ENCODE measurements at places on chromosomes 1 and 21. TPM values are rescaled to one million over a fixed set of nuclear protein-coding genes. Genes with fewer than 3 reads are reported as not detected.

KDM1A gene
- 204 TPM for total RNA-seq

RGS13 gene
- total RNA-seq: not detected

UBE2J2 gene
- total RNA-seq: 40.4 TPM

SELL gene
- total RNA-seq: not detected

LIN28A gene
- 867 TPM for total RNA-seq

TRIM63 gene
- not detected for total RNA-seq

HSD3B2 gene
- total RNA-seq: not detected

COL9A2 gene
- 224 TPM for total RNA-seq

CHD5 gene
- 0.69 TPM for total RNA-seq

PTPN7 gene
- total RNA-seq: not detected

CTH gene
- total RNA-seq: 21.8 TPM

TMEM240 gene
- 7.8 TPM for total RNA-seq

STPG1 gene
- total RNA-seq: 9.5 TPM

PFKL gene
- total RNA-seq: 181 TPM

SPRR2E gene
- total RNA-seq: not detected

ZFP69 gene
- 6.3 TPM for total RNA-seq

B3GALT5 gene
- total RNA-seq: 7.2 TPM

HYI gene
- 31.8 TPM for total RNA-seq

MX2 gene
- total RNA-seq: 11.4 TPM

ALG6 gene
- total RNA-seq: 17.5 TPM

ELF3 gene
- total RNA-seq: 11.8 TPM

ZNF697 gene
- 15.6 TPM for total RNA-seq

KPRP gene
- not detected for total RNA-seq

OR2W3 gene
- 0.29 TPM for total RNA-seq

TMEM82 gene
- total RNA-seq: 4.7 TPM

AMY1C gene
- not detected for total RNA-seq

SIK1 gene
- 4.0 TPM for total RNA-seq

SFT2D2 gene
- total RNA-seq: 25.0 TPM

GBP6 gene
- not detected for total RNA-seq

CCT3 gene
- total RNA-seq: 351 TPM

CFAP57 gene
- 0.32 TPM for total RNA-seq

FMN2 gene
- 26.9 TPM for total RNA-seq

TPTE gene
- total RNA-seq: not detected

MIXL1 gene
- total RNA-seq: 86.3 TPM

GSTM5 gene
- not detected for total RNA-seq

KLHDC9 gene
- 15.2 TPM for total RNA-seq
